ENCODE measurements at places on chromosomes 12 and 14.

- DNase-seq = no peak
These were observed 647 bp downstream of the OR6C70 start for GRCh38 chr12:55469291-55469690.

DNA sequence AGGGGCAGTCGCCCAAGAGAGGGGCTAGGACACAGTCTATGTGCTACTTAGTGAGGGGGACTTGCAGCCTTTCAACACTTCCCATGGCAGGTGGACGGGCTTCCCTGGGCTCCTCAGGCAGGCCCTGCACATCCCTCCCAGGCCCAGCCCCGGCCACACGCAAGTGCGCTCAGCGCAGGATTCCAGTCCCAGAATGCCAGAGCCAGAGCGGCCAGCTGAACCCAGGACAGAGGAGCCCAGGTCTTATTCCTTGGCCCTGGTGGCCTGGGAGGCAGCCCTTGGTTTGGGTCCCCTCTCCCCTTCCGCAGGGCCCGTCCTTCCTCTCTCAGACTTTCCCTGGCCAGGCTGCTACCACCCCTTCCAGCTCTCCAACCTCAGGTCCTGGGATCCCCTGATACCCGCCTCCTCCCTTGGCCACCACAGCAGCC, 12.0 kb downstream of the DLK1 start:
- DNase-seq = no peak

DNA sequence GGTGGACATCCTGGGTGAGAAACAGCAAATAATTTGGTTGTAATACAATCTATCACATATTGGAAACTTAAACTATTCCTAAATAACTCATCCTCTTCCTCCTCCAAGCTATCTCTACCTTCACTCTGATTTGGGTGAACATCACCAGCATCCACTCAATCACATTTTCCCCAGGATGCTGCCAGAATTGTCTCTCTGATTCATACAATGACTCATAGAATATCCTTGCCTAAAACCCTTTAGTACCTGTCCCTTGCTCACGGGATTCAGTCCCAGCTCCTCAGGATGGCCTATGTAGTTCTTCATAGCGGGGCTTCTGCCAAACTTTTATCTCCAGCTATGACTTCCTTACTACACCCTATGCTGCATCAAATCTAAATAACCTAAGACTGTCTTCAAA, 146.8 kb downstream of the EMP1 start:
- no peak for DNase-seq

- DNase-seq = no peak
These were observed 200.2 kb downstream of the ITPR2 start for GRCh38 chr12:26632756-26633155.

All from activated CD4-positive, alpha-beta T cell treated with anti-CD3 and anti-CD28 coated beads, Interleukin-2, amount 50 U/mL, for 4 hours (primary cell).